Keratinocyte (primary cell): ENCODE measurements at places on chromosomes 12 and 14.

GRCh38 chr14:99549684-99550083 lies 54.3 kb downstream of the CCDC85C start:
- DNase-seq = no peak

GRCh38 chr12:98471085-98471484 lies 44.3 kb upstream of the TMPO start:
- DNase-seq = no peak

DNA sequence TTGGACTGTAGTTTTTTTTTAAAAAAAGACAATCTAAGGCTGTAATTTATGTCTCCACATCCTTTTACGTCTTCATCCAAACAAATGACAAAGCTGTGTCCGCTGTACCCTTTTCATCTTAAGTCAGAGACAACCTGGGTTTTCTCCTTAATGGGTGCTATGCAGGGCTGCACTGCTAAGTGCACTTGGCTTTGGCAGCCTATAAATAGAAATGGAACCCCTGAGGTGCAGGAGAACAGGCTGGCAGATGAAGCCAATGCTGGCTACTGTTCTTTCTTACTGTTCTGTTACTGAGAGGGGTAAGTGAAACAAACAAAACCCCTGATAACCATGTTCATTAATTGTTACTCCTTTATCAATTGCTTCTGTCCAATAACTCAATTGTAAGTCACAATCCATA lies 47.1 kb upstream of the KICS2 start:
- no peak for DNase-seq

- no peak for DNase-seq
Observed at GRCh38 chr12:80419644-80420043, 24.4 kb upstream of the PTPRQ start.

DNA sequence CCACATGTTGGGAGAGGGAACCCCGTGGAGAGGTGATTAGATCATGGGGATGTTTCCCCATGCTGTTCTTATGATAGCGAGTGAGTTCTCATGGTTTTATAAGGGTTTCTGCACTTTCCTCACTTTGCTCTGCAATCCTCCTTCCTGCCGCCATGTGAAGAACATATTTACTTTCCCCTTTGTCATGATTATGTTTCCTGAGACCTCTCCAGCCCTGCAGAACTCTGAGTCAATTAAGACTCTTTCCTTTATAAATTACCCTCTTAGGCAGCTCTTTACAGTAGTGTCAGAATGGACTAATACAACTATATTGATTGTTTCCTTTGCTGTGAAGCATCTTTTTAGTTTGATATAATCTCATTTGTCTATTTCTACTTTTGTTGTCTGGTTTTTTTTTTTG lies 13.1 kb upstream of the RASSF9 start:
- DNase-seq = no peak

DNA sequence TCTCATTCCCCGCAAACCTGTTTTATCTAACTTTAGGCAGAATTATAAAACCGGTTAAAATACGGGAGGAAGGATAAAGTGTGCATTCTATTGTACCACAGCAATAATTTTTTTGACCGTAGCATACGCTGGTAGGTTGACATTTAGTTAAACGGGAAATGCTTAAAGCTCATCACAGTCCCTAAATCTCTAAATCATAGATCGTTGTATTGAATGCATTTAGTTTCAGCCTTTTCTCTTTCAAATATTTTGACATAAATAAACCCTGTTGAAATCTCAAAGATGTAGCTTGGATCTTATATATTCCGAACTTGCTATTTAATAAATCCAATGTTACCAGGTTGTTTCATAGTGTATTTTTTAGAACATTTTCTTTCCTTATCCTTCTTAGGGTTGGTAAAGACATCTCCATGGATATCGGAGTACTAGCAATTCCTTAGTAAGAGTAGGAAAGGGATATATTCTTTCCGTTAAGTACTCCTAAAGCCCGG lies 798 bp downstream of the CLEC2B start:
- no peak for DNase-seq
